ENCODE measurements at places on chromosomes 11 and 22.
A peak's percentile ranks its signal among the peaks of the same experiment; 100 is the strongest.

GRCh38 chr11:18222814-18223421 lies 13.7 kb downstream of the SAA4 start:
- DNase-seq: no peak

- DNase-seq: no peak
Observed at GRCh38 chr11:117010808-117011540, 87.3 kb downstream of the SIK3 start.

DNA sequence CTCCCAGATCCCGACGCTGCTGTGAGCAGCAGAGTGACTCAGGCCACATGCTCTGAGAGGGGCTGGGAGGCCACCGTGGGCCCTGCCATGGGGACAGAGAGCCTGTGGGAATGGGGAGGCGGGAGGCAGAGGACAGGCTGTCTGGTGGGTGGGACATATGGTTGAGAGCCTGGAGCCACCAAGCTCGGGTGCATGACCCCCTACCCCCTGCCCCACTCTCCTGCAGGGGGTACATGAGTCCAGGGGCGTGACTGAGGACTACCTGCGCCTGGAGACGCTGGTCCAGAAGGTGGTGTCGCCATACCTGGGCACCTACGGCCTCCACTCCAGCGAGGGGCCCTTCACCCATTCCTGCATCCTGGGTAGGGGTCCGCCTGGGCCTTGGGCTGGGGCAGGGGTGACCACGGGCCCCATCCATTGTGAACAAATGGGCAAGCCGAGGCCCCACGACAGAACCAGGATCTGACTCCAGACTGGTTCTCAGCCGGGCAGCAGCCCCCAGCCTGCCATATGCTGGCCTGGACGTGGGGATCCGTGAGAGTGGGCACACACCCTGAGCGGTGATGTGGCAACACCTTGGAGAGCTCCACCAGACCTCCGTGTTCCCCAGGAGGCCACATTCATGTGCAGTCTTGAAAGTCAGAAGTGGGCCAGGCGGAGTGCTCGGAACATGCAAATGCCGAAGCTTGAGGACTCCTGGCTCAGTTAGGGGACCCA lies 17.4 kb upstream of the ARHGAP8 start:
- no peak for DNase-seq

- DNase-seq: no peak
Observed at GRCh38 chr22:31846161-31847115, 92.6 kb downstream of the DEPDC5 start.

DNA sequence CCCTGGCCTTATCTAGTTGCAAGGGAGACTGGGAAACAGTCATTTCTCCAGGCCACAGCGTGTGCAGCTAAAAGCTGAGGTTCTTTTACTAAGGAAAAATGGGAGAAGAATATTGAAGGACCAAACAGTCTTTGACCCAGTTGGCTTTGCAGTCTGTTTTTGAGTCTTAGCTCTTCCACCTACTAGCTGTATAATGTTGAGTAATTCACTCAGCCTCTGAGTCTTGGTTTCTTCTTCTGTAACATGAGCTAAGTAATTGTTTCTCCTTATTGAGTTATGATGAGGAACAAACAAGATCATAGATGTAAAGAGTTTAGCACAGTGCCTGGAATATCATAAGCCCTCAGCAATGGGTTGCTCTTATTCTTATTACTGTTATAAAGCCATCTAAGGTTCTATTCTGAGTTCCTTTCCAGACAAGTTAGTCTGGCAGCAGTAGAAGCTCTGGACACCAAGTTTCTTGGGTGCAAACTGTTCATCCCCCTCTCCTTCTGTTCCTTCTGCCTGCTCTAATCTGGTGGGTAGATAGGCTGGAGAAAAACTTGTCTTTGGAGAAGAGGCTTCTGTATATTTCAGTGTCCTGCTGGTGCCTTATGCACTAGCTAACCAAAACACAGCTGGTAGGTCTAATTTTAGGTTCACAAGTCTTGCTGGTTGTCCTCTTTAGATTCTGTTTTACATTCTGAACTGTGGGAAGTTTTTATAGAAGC lies 13.5 kb downstream of the TRIM44 start:
- DNase-seq: no peak

GRCh38 chr11:63911440-63911839 lies 5.5 kb downstream of the RCOR2 start:
- DNase-seq: no peak

DNA sequence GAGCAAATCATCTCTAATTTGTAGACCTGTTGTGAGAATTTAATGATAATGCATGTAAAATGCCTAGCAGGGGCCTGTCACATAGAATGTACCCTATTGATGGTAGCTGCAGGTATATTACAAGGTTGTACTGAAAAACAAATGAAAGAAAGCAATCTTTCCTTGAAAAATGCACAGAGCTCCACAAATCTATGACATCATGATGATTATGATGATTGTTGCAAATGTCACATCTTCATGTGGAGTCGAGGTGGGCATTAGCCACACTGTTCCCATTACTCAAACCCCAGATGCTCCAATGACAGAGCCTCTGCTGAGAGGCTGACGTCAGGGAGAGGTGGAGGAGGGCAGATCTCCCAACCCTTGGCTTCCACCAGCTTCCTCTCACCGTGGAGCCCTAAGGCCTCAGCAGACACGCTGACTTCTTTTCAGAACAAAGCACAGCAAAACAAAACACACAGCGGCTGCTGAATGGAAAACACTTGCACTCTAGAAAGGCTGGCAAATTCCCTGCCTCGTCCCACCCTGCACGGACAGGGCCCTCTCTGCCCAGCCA lies 298.3 kb downstream of the KIRREL3 start:
- DNase-seq: no peak

- no peak for DNase-seq
Observed at GRCh38 chr11:31240340-31240904, 129.1 kb downstream of the DCDC1 start.

GRCh38 chr11:72668629-72669347 lies 5.4 kb downstream of the PDE2A start:
- DNase-seq: no peak

DNA sequence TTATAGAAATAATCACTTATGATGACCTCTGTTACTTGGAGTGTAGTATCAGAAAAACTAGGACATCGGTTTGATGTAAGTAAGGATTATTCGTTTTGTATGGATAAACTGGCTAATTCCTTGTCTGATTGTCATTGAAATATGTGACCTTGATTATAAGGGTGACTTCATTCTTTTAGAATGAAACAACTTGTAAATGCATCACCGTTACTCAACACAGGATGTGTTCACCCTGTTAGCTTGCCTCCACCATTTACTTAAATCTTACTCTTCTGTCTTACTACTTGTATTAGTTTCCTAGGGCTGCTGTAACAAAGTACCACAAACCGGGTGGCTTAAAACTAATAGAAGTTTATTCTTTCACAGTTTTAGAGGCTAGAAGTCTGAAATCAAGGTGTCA lies 7.9 kb downstream of the SFI1 start:
- DNase-seq: no peak

- no peak for DNase-seq
Observed at GRCh38 chr11:105192115-105192514, 52.5 kb upstream of the CARD18 start.

GRCh38 chr11:126062679-126063506 lies at the start of gene CDON:
CDON (minus strand) TSS chr11:126062866; CDS start chr11:126023476, 39,390 bp downstream.
- DNase-seq: peak; percentile 91

DNA sequence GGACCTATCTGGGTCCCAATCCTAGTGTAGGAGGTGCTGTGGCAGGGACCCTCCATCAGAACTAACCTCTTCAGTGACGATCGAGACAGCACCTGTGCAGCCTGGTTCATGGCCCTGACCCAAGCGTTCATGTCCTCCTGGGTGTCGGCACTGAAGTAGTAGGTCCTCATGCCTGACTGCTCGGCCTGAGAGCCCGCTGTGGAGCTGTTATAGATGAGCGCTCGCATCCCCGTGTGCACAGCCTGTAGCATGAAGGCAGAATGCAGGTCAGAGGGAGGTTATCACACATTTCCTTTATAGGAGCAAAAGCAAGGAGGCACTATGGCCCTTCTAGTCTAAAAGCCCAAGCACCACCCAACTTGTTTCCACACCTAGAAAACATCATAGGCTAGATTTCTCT lies 103.0 kb downstream of the C11orf58 start:
- no peak for DNase-seq

- DNase-seq: peak; percentile 24
Observed at GRCh38 chr11:3944198-3944597, 88.7 kb downstream of the STIM1 start.

DNA sequence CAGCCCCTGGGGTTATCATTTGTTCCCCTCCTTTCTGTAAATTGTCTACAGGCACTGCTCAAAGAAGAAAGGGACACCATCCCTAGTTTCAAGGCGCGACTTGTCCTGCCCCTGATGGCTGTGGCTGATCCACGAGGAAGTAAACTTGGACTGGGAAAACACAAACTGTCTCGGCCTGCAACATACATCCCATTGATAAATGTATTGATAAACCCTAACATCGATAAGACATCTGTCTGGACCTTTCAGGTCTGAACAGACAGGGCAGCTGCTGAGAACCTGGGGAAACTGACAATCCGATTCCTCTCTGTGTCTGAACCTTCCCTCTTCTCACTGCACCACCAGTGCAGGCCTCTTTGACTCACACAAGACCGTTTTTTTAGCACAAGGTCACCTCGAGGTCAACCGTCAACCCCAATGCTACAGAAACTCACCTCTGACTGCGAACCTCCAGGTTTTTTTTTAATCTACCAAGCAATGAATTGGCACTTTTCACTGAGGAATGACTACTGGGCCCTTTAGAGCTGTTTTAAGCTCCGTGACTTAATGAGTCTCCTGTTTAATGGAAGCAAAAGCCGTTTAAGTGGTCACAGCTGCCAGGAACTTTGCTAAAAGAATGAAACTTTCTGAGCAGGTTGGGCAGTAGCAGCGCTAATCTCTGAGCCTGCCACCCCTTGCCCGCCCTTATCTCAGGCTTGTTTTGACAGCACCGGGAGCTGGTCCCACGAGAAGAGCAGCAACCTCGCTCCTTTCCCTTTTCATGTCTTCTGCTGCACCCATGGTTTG lies 203.8 kb upstream of the TMEM45B start:
- no peak for DNase-seq

GRCh38 chr22:48870436-48870835 lies 957.2 kb downstream of the BRD1 start:
- DNase-seq: no peak
